ENCODE measurements at places on chromosomes 2 and 18.

DNA sequence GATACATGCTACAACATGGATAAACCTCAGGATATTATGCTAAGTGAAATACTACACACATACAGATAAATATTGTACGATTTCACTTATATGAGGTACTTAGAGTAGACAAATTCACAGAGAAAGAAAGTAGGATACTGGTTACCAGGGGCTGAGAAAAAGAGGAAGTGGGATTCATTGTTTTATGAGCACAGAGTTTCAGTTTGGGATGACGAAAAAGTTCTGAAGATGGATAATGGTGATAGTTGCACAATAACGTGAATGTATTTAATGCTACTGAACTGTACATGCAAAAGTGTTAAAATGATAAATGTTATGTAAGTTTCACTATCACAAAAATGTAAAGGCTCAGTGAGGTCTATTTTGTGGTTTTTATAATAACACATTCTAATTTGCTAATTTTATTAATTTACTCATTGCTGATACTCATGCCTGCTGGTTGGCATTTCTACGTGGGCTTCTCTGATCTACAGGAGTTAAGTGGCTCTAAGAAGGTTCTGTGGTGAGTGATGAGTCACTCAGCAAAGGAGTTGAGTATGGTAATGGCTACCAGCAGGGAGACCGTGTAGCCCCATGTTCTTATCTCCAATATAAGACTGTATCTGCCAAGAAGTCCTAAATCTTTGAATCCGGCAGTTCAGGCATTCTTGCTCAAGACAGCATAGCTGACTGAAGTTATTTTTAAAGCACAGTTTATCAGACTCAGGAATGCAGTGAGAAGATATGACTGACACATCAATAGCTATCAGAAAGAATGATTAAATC is 41.1 kb downstream of the UPP2 start:
- peak; percentile 91 for DNase-seq

DNA sequence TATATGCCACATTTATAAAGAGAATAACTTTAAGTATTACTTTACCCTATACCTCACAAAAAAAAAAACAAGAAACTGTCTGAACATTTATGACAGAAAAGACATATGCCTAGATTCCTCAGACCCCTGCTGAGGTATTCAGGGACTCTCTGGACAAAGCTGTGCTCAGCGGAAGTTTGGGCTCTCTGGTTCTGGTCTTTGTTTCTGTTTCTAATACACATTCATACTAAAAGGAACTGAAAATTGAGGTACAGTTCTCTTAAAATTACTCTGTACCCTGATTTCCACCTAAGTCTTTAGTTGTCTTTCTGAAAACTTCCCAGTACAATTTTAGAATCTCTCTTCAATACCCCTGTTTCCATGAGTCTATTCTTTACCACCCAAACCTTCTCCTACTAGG is 160.3 kb downstream of the IKZF2 start:
- DNase-seq, result no peak

- DNase-seq, result no peak
Observed at GRCh38 chr2:11563784-11564666, 30.2 kb downstream of the GREB1 start.

DNA sequence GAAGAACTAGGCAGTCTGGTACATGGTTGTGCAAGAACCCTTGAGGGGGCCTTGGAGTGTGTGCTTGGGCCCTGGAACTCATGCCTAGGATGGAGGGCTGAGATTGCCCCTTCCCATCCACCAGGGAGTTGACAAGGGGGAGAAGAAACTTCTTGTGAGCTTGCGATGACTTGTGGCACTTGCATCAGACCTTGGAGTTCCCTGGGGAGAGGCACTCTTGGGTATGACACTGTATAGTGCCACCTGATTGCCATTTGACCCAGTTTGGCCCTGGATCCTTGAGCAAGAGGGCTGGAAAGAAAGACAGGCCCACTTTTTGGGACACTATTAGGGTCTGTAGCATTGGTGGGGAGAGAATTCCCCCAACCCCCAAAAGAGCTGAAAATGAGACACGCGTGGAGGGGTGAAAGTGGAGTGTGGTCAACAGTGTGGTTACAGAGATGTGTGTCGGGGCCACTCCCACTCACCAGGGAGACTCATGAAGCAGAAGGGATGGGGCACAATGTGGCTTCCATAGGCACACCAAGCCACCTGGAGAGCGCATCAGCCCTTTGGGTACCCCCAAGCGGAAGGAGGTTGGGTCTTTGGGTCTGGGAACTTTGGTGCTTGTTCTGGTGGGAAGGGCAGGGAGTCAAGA is 101.3 kb downstream of the MSH2 start:
- no peak for DNase-seq

- DNase-seq, result no peak
Observed at GRCh38 chr2:24774373-24774772, 18.8 kb downstream of the PTRHD1 start.

- no peak for DNase-seq
Observed at GRCh38 chr2:44778221-44778654, 163.3 kb upstream of the SIX3 start.

GRCh38 chr2:119694470-119694844 is 15.5 kb downstream of the TMEM177 start:
- DNase-seq, result no peak

- DNase-seq, result no peak
Observed at GRCh38 chr2:194289712-194290346, 1367.2 kb upstream of the SLC39A10 start.

DNA sequence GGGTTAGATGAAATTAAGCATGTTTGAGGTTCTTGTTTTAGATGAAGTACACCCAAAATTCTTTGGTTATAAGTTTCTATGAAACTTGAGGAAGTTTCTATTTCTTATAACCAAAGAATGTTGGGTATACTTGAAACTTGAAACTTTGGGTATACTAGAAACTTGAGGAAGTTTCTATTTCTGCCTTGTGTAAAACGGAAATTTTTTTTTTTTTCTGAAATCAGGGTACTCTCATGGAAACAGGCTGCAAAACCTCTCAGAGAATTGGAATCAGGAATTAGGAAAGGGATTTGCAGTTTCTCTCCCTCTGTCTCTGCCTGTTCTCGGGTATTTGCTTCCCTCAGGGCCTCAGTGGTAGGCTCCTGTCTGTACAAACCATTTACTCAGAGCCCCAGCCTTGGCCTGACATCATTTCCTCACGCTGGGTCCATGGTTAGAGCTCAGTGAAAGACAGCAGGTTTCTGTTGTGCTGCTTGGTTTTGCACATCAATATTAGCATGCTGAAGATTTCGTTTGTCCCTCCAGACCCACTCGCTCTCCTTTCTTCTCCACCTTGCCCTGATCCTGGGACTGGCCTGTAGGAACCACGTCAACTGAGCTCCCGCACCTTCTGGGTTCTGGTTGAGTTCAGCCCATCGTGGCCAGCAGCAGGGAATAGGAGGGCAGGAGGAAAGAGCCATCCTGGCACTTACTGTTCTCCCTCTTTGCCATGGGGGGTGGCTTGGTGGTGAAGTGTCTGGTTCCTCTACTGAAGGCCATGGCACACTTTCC is 106.4 kb downstream of the POLR1A start:
- DNase-seq, result peak; percentile 32

- no peak for DNase-seq
Observed at GRCh38 chr2:190060626-190061025, 1.9 kb downstream of the MSTN start.

GRCh38 chr2:129296806-129297205 is 682.7 kb upstream of the RAB6C start:
- DNase-seq, result no peak

Measured in CD14-positive monocyte (primary cell).